T-helper 22 cell (primary cell): ENCODE measurements at places on chromosomes 7 and 10.

- no peak for DNase-seq
These were observed 438.0 kb upstream of the CELF2 start for GRCh38 chr10:10579709-10580108.

DNA sequence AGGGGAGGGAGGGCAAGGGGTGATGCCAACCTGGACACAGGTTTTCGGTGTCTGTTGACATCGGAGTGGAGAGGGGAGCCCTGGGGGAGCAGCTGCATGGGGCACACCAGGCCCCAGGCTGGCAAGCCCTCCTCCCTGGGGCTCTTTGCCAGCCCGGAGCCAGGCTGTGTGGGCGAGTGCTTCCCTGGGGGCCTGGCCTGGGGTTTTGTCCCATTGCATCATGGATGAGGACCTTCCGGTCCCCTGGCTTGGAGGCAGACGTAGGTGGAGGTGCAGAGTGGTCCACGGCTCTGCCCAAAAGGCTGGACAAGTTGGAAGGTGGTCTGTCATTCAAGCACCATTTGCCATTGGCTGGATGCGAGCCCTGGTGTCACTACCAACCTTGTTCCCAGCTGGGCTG is 34.8 kb downstream of the ZMIZ1 start:
- no peak for DNase-seq

- DNase-seq, result no peak
These were observed 104.2 kb downstream of the ADK start for GRCh38 chr10:74255214-74255613.

GRCh38 chr7:112338786-112339185 is 111.5 kb upstream of the IFRD1 start:
- DNase-seq, result no peak

GRCh38 chr7:91633013-91633441 is 247.5 kb downstream of the MTERF1 start:
- DNase-seq, result no peak

GRCh38 chr7:92631850-92632487 is 41.8 kb upstream of the FAM133B start:
- DNase-seq, result no peak

DNA sequence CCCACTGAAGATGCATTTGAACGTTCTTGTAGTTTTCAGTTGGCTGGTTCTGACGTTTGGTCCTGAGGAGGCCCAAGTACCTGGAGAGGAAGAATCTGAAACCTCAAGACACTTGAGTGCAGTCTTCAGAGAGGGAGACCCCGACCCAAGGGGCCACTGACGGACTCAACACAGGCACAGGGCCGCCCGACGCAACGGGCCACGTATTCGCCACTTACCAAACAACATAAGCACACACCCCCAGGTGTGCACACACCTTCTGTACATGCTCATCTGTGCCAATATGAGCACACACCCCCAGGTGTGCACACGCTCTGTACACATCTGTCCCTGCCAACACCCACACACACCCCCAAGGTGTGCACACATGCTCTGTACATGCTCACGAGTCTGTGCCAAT is 68.5 kb downstream of the DIP2C start:
- no peak for DNase-seq

- DNase-seq, result no peak
These were observed 163.6 kb downstream of the PTPRN2 start for GRCh38 chr7:158424011-158424410.

DNA sequence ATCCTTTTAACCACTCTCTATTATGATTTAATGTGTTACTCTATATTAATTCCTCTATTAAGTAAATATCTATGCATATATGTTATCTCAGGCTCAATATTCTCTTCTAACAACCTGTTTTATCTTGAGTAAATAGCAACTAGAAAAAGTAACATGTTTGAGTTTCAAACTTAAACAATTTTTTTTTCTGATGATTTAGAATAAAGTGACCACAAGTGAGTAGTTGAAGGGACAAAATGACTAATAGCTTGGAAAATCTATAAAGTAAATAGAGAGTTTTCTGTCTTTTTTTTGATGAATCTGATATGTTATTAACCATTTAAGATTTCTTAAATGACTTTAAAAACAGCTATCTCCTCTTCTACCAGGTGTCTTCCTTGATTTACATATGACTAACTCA is 483.8 kb downstream of the TFEC start:
- no peak for DNase-seq

- DNase-seq, result no peak
These were observed 103.2 kb downstream of the NRBF2 start for GRCh38 chr10:63236113-63236935.

GRCh38 chr10:11760861-11761260 is 18.7 kb downstream of the ECHDC3 start:
- no peak for DNase-seq

- DNase-seq, result no peak
These were observed 27.8 kb downstream of the CELF2 start for GRCh38 chr10:11045487-11045886.

- no peak for DNase-seq
These were observed 66.1 kb upstream of the GTF2IRD1 start for GRCh38 chr7:74387606-74388005.

GRCh38 chr7:108001764-108002725 is 916 bp downstream of the LAMB1 start:
- DNase-seq, result no peak

DNA sequence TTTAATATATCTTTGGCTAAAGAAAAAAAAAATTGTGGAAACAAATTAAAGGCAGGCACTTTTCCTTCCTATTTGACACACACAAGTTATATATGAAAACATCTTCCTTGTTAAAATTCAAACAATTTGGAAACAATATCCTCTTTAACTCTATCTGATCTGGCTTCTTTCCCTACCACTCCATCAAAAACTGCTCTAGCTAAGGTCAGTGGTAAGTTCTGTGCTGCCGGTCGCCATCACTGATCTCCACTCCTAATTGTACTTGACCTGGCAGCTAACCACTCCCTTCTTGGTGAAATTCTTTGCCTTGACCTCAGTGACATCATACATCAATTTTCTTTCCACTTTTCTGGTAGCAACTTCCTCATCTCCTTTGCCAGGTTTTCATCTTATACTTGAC is 47.9 kb upstream of the MRLN start:
- DNase-seq, result no peak

GRCh38 chr10:103800789-103801540 is 54.4 kb downstream of the SH3PXD2A start:
- no peak for DNase-seq

DNA sequence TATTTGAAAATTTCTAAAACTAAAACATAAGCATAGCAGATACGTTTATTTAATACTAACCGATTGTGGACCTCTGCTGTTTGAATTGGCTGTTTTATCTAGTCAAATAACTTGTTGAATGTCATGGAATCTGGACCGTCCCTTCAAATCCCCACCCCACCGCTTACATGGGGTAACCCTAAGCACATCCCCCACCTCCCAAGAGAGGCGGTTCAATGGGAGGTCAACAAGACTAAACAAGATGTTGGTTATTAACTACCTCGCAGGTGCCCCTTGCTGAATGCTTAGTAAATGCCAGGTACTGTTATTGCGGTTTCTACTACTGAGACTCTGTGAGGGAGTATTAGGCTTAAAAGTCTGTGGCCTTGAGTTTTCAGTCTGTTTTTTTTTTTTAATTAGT is 70.9 kb downstream of the DAGLB start:
- DNase-seq, result no peak

- no peak for DNase-seq
These were observed 196.8 kb downstream of the ADRA2A start for GRCh38 chr10:111273635-111274034.

GRCh38 chr10:60147025-60147424 is 240.7 kb upstream of the CCDC6 start:
- DNase-seq, result no peak

DNA sequence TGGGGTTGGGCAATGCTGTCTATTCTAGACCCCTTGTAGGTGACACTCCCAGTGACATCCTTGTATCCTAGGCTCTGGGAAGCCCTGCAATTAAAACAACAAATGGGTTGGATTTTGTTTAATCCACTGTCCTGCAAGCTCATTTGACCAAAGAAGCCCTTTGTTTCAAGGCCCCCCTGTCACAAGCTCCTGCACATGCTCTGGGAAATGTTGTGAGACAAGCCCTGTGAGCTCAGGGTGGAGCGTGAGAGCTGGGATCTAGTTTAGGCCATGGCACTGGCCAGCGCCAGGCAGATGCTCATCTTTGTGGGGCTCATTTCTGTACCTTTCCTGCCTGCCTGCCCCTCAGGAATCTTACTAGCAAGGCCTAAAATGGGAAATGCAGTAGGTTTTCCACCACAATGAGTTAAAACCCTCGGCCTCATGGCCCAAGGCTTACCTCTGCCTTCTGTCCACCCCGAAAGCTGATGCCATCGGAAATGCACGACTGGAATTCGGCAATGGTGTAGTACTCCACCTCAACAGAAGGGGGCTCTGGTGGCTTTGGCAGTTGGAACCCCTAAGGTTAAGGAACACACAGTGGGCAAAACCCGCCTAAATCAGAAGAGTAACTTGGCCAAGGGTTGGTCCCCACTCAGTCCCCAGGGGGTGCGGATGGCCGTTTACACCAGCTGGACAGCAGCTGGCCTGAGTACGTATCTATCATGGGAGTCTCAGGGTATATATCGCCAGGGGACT is 112.0 kb downstream of the NEURL1 start:
- DNase-seq, result no peak

DNA sequence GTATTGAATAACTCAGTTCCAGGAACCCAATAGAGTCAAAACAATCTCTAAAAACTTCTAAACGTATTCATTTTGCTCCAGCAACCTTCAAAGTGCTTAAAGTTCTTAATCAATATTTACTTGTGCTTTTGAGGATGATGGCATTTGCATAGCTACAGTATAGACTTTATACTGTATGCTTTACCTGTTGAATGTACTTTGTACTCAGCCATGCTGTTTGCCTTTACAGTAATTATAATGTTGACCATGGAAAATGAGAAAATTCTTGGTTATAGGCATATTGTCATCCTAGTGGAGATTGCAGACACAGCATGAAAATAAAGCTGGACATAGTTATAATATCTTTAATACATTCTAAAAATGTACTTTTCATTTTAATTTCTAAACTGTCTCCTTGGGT is 762.7 kb upstream of the PHF14 start:
- no peak for DNase-seq

GRCh38 chr10:52918714-52919305 is 146.2 kb upstream of the MBL2 start:
- no peak for DNase-seq

- DNase-seq, result no peak
These were observed 253.1 kb downstream of the GRID1 start for GRCh38 chr10:86113501-86113900.

- DNase-seq, result no peak
These were observed 15.2 kb downstream of the STK32C start for GRCh38 chr10:132292287-132293200.

- no peak for DNase-seq
These were observed 56.3 kb downstream of the ARID5B start for GRCh38 chr10:61957806-61958205.

- DNase-seq, result no peak
These were observed 55.2 kb downstream of the GCC1 start for GRCh38 chr7:127530148-127530547.

DNA sequence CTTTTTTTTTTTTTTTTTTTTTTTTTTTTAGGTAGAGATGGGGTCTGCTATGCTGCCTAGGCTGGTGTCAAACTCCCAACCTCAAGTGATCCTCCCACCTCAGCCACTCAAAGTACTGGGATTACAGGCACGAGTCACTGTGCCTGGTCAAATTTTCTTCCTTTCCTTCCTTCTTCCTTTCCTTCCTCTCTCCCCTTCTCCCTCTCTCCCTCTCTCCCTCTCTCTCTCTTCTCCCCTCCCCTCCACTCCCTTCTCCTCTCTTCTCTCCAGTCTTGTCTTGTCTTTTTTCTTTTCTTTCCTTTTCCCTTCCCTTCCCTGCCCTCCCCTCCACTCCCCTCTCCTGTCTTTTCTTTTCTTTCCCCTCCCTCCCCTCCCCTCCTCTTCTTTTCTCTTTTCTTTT is 7.2 kb upstream of the MLXIPL start:
- DNase-seq, result no peak

DNA sequence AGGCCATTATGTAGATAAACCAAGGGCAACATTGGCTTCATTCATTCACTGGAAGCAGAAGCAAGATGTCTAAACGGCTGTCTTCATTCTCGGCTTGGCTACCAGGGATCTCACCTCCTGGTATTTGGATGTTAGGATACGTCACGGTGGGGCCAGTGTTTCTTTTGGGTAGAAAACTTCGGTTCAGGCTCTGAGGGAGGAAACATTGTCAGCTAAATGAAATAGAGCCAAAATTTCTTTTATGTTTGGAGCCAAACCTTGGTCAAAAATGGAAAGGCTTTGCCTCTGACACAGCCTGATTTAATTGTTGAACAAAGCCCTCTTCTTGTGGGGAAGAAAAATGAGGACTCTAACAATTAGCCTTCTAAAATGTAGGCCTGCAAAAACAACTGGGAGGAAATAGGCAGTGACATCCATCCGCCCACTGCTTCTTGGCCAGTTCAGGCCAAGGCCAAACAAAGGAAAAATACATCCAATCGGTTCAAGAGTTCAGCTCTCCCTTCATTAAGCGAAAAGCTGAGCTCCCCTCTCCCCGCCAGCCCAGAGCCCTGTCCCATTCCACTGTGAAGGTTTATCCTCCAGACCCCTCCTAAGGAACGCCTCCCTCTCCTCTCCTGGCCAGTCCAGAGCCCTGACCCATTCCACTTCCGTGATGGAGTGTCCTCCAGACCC is 44.4 kb downstream of the PFKFB3 start:
- no peak for DNase-seq

GRCh38 chr7:130410868-130411541 is 29.8 kb downstream of the CEP41 start:
- no peak for DNase-seq

- no peak for DNase-seq
These were observed 3.7 kb downstream of the WDR37 start for GRCh38 chr10:1059902-1060301.

- no peak for DNase-seq
These were observed 754.7 kb downstream of the GRID1 start for GRCh38 chr10:85611746-85612377.

- DNase-seq, result no peak
These were observed 21.8 kb upstream of the LRRC4 start for GRCh38 chr7:128053023-128053422.

DNA sequence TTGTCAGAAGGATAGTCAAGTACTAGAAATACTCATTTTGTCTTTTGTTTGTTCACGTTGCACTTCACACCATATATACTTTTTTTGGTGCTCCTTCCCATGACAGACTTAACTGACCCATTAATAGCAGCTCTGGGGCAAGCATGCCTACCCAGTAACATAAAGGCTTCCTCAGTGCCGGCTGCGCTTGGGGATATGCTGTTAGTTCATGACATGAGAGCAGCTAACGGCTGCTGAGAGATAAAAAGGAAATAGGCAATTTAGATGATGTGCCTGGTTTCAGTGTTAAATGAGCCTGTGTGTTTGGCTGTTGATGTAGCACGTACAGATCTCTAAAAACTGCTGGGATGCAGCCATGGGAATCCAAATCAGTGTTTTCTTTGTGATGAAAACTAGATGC is 86.4 kb downstream of the TAX1BP1 start:
- DNase-seq, result no peak

DNA sequence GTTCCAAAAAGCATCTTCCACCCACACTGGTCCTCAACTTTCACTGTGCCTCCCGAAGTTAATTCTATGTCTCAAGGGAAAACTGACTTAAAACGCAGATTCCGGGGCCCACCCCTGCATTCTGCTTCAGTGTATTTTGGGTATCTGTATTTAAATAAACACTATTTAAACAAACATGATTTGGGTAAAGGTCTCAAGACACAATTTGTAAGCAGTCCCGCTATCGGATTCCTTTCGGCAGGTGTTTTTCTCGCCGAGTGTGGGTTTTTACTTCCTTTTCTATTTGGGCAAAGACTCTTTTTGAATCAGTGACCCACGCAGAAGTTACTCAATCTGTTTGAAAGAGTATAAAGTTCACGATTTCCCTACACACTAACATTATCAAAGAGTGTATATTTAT is 1.2 kb downstream of the PDIA4 start:
- no peak for DNase-seq
